Aorta (tissue), 5 donors: ENCODE measurements at places on chromosomes 12 and 14.

GRCh38 chr14:73489481-73490175 lies 1.1 kb upstream of the RIOX1 start:
- no peak overlapping the region for H3K4me3 ChIP-seq
- H3K36me3 ChIP-seq, result no peaks in the 10 kb centered on the region
- H3K27ac ChIP-seq, result no peak overlapping the region
- DNase-seq, result no peak

DNA sequence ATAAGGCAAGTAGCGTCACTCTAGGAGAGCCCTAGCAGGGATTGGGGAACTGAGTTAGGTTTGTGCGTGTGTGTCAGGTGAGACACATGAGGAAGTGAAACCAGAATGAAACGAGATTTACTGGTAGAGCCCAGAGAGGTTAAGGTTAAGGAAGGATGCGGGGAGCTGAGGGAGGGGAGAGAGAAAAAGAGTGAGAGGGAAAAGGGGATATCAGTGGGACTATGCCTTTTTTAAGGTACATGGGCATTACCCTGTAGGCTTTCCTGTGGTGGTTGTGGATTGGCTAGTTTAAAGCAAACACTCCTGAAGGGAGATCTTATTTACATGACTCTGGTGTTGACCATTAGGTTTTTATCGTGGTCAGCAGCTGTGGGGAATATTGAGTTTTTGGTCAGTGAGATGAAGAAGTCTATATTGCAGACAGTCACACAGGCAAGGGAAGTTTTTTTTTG lies 13.9 kb downstream of the ZDHHC17 start:
- no peak overlapping the region for H3K27ac ChIP-seq
- peaks cover 6% of the 10 kb centered on the region for H3K4me1 ChIP-seq
- H3K4me3 ChIP-seq, result no peak overlapping the region
- DNase-seq, result no peak
- H3K27me3 ChIP-seq, result no peaks in the 10 kb centered on the region
- H3K36me3 ChIP-seq, result no peaks in the 10 kb centered on the region

DNA sequence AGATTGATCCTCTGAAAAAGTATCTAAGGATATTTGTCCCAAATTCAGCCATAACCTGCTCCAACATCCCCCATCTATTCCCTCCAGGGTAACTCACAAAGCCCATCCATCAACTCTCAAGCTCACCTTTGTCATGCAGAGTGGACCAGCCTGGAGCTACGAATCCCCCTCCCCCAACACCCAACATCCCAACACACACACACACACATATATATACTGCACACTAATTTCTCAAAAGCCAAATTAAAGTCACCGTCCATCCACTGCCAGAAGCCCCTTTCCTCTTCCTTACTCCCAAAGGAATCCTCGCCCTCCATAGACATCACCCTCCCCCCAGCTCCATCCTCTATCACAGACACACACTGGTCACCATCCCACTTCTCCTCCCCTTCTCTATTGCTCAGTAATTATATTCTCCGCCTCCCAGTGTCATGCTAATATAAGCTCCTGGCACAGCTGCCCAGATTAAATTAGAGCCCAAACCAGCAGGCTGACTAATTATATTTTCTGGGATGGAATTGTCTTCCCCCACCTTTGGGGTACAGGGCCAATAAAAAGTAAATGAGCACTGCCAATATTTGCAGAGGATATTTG lies 13.5 kb upstream of the TESPA1 start:
- no peak overlapping the region for H3K27ac ChIP-seq
- H3K36me3 ChIP-seq, result no peaks in the 10 kb centered on the region
- H3K4me1 ChIP-seq, result no peaks in the 10 kb centered on the region
- DNase-seq, result no peak
- peaks cover 2% of the 10 kb centered on the region for H3K27me3 ChIP-seq

DNA sequence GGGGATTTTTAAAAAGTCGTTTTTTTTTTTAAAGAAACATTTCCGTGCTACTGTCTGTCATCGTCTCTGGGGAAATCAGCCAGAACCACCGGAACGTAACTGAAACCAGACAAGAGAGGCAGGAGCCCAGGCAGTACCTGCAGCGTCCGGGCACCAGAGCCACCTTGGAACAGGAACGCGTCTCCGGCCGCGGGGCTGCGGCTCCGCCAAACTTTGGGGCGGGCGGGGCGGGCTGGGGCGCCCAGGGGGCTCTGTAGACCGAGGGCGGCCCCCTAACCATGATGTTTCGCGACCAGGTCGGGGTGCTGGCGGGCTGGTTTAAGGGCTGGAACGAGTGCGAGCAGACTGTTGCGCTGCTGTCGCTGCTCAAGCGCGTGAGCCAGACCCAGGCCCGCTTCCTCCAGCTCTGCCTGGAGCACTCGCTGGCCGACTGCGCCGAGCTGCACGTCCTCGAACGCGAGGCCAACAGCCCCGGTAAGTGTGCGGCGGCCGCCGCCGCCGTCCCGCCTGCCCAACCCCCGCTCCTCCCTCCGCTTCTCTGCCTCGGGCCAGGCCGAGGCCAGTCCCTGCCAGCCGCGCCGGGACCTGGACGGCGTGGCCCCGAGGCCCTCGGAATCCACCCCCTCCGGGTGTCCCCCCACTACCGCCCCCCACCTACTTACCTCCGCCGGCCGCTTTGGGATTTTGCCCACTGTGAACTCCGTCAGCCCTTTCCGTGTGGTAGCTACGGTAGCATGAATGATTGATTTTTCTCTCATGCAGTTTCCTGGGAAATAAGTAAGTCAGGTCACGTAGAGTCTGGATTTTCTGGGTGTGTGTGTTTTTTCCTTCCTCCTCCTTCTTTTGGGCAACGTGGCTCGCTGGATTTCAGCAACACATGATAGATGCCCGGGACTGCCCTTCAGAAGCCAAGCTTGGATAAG lies 972 bp downstream of the SAMD4A start:
- no peaks in the 10 kb centered on the region for H3K36me3 ChIP-seq
- H3K4me3 ChIP-seq, result peak overlapping the region; percentile 94
- DNase-seq, result peak; percentile 83
- no peaks in the 10 kb centered on the region for H3K27me3 ChIP-seq
- H3K27ac ChIP-seq, result peak overlapping the region; percentile 95
- no peaks in the 10 kb centered on the region for H3K4me1 ChIP-seq

GRCh38 chr12:57151741-57152630 lies 4.6 kb upstream of the LRP1-AS start:
- H3K27ac ChIP-seq, result peak overlapping the region; percentile 91
- H3K4me3 ChIP-seq, result no peak overlapping the region
- DNase-seq, result peak; percentile 86

- H3K27ac ChIP-seq, result no peak overlapping the region
- DNase-seq, result no peak
- no peaks in the 10 kb centered on the region for H3K4me1 ChIP-seq
These were observed 34.6 kb downstream of the CKB start for GRCh38 chr14:103488071-103488470.

- no peaks in the 10 kb centered on the region for H3K4me1 ChIP-seq
- no peak for DNase-seq
- H3K27me3 ChIP-seq, result no peaks in the 10 kb centered on the region
- H3K27ac ChIP-seq, result no peak overlapping the region
- H3K4me3 ChIP-seq, result no peak overlapping the region
These were observed 274.1 kb upstream of the DAAM1 start for GRCh38 chr14:58914279-58914855.

DNA sequence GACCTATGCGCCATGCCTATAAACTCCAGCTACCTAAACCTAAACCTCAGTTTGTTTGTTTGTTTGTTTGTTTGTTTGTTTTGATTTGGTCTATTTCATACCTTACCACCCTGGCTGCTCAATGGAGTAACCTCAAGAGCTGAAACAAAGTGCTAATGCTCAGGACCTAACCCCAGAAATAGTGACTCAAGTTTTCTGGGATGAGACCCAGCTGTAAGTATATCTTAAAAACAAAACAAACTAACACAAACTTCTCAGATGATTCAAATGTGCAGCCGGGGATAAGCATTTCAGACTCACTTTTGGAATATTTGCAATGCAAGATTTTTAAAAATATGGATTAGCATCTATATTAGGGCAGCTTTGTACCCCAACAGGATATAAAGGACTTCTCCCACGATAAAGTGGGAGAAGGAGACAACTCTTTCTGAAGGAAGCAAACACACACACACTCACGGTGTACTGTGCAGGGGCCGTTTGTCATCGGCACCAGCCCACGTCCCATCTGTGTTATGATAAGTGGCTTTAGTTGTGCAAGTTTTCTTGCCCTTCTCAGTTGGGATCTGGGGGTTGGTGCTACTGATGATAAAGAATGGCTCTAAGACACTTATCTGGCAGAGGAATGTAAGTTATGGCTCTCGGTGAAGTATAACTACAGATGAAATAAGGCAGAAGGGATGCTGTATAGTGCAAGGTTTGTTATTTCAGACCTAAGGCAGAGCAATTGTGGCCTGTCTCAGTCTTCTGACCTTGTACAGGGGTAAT lies 516.7 kb upstream of the TMEM132C start:
- H3K4me1 ChIP-seq, result no peaks in the 10 kb centered on the region
- H3K4me3 ChIP-seq, result no peak overlapping the region
- no peak for DNase-seq
- H3K36me3 ChIP-seq, result no peaks in the 10 kb centered on the region

GRCh38 chr12:105468464-105468863 lies 138.0 kb downstream of the C12orf75 start:
- no peaks in the 10 kb centered on the region for H3K36me3 ChIP-seq
- no peaks in the 10 kb centered on the region for H3K4me1 ChIP-seq
- H3K27me3 ChIP-seq, result no peaks in the 10 kb centered on the region
- no peak overlapping the region for H3K4me3 ChIP-seq
- DNase-seq, result no peak
- H3K27ac ChIP-seq, result peak overlapping the region; percentile 51

DNA sequence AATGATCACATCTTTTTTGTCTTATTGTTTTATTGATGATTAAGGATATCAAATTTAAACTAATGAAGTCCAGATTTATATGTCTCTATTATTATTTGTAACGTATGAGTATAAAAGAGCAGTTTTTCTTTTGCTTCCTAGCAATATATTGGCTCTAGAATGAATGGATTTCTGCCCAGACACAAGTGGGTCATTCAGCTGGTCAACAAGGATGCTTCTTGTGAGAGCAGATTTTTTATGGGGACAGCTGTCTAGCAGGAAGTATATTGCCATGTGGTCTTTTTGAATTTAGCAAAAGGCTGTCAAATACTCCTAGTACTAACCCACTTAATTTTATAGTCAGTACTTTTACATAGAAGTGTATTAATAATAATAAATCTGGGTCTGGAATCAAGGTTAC lies 1071.1 kb upstream of the FLRT2 start:
- no peak overlapping the region for H3K27ac ChIP-seq
- no peaks in the 10 kb centered on the region for H3K36me3 ChIP-seq
- no peak overlapping the region for H3K4me3 ChIP-seq
- H3K4me1 ChIP-seq, result no peaks in the 10 kb centered on the region
- H3K27me3 ChIP-seq, result no peaks in the 10 kb centered on the region
- DNase-seq, result no peak

DNA sequence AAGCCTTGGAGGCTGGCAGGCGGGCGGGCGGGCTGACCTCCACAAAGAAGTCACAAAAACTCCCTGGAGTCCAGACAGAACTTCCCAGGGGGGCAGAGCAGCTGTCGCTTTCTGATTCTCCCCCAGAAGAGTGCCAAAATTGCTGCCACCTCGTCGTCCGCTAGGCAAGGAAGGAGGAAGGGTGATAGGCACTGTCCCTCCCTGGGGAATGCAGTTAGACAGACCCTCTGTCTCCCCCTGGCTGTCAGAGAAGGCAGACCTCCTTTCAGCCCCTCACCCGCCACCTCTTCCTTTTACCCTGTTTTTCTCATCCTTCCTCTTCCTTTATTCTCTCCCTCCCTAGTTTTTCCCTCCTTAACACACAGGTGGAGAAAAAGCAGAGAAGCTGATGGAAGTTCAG lies 18.7 kb downstream of the GRIN2B start:
- H3K27ac ChIP-seq, result no peak overlapping the region
- H3K36me3 ChIP-seq, result no peaks in the 10 kb centered on the region
- H3K4me3 ChIP-seq, result no peak overlapping the region
- no peaks in the 10 kb centered on the region for H3K27me3 ChIP-seq
- DNase-seq, result no peak

DNA sequence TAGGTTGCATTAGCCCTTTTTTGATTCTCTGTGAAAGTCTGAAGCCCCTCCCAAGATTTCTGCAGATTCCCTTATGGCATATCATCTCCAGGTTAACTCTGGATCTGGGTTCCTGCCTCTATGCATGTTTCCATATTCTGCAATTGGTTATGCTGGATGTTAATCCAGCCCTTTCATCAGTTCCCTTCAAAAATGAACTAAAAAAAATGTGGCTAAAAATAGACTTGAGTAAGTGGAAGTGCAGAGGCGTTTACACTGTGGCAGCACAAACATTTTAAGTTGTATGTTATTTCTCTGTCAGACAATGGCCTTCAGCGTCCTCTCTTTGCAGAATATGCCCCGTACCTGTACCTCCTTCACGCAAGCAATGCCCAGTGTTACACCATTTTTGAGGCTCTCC lies 11.4 kb downstream of the MGST1 start:
- H3K27me3 ChIP-seq, result no peaks in the 10 kb centered on the region
- H3K27ac ChIP-seq, result no peak overlapping the region
- H3K4me3 ChIP-seq, result no peak overlapping the region
- no peaks in the 10 kb centered on the region for H3K36me3 ChIP-seq

DNA sequence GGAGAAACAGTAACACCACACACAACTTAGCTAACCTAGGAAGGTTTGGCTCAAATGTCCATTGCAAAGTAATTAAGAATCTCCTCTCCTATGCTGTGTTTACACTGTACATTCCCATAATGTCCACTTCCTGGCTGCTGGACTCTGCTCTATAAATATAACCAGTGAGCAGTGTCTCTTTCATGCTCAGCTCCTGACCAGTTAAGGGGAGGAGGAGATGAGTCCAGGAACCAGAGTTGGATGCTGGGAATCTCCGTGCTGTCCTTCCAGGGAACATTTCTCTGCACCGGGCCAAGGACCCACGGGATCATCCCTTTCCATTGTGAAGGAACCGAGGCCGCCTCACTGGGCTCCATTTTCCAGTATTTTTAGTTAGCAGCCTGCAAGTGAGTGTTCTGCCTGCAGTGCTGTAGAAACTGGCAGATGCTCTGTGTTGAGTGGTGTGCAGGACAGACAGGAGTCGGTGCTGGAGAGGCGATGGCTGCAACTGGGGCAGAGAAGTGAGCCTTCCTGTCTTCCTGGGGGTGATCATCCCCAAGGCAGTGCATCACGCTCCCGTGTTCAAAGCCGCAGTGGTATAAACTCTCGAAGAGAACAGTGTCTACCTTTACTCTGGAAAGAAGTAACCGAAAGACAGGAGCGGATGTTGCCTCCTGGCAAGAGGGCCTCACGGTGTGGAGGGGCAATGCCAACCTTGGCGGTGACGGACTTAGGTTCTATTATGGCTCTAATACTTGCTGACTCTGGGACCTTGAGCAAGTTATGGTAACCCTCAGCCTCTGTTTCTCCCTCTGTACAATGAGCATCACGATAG lies 195.5 kb downstream of the CACNA1C start:
- H3K36me3 ChIP-seq, result no peaks in the 10 kb centered on the region
- DNase-seq, result no peak
- H3K4me1 ChIP-seq, result no peaks in the 10 kb centered on the region
- no peak overlapping the region for H3K4me3 ChIP-seq
- H3K27ac ChIP-seq, result no peak overlapping the region
- no peaks in the 10 kb centered on the region for H3K27me3 ChIP-seq

DNA sequence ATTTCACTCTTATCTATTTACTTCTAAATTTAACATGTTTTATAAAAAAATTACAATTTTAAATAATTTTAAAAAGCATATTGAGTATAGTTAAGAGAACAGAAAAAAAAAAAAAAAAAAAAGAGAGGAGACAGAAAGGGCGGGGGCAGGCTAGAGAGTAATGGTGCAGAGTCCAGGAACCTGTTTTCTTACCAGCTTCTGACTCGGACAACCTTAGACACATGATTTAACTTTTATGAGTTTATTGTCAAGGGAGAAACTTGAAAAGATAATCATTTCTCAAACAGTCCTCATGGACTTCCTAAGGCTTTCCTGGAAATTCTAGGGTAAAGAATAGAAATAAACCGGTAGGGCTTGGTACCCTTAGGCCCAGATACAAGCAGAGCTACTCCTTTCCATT lies 84.3 kb downstream of the RPS6KA5 start:
- DNase-seq, result no peak
- no peaks in the 10 kb centered on the region for H3K27me3 ChIP-seq
- H3K4me3 ChIP-seq, result no peak overlapping the region
- H3K4me1 ChIP-seq, result no peaks in the 10 kb centered on the region
- H3K27ac ChIP-seq, result no peak overlapping the region
